GM23338 (cell line): ENCODE measurements at places on chromosomes 3 and 15. TPM values are rescaled to one million over a fixed set of nuclear protein-coding genes. Genes with fewer than 3 reads are reported as not detected.

GRCh38 chr3:126422571-126423091 is 27.9 kb downstream of the CFAP100 start:
- DNase-seq, result no peak
- no peaks in the 10 kb centered on the region for H3K36me3 ChIP-seq
- H3K27me3 ChIP-seq, result no peaks in the 10 kb centered on the region
- H3K27ac ChIP-seq, result no peak overlapping the region

GRCh38 chr3:105967117-105967516 is 98.3 kb upstream of the CBLB start:
- peaks cover 5% of the 10 kb centered on the region; the same call in 1 of the 2 replicates for H3K36me3 ChIP-seq
- H3K27me3 ChIP-seq, result no peaks in the 10 kb centered on the region
- no peaks in the 10 kb centered on the region for H3K4me1 ChIP-seq
- no peak overlapping the region for H3K4me3 ChIP-seq

GRCh38 chr15:33517944-33518343 is 207.2 kb downstream of the RYR3 start:
- H3K27ac ChIP-seq, result no peak overlapping the region
- H3K36me3 ChIP-seq, result no peaks in the 10 kb centered on the region
- H3K4me3 ChIP-seq, result no peak overlapping the region
- H3K4me1 ChIP-seq, result no peaks in the 10 kb centered on the region

Gene PRSS50
- total RNA-seq, result 1.4 and 1.5 TPM in 2 replicates

DNA sequence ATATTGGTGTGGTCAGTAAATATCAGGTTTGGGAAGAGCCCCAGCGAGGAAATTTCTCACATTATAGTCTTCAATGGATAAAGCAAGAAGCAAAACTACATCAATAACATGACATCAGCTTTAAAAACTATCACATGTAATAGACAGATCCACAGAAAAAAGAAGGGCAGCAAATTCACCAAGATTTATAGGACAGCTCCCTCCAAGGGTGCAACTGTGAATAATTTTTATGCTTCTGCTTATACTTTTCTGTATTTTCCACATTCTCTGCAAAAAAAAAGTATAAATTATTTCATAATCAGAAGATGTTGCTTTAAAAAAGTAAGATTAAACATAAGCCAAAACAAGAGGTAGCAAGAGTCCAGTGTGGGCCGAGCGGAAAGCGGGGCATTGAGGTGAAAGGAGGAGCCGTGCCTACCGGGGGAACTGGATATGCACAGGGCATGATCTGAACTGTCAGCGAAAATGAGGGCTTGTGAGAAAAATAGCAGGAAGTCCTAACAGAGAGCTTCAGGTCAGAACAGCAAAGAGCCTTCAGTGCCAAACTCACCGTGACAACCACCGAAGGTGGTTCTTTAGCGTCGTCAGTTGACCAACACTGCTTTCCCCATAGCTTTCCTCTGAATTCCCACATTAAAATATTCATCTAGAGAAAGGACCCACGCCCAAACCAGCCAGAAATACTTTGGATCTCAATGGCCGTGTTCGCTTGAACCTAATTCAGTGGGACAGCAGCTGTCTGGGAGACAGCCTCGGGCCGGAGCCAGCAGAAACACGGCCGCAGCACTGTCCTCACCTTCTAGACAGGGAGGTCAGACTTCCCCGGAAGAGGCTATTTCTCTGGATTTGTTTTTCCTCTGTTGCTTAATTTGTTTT is 59.8 kb downstream of the FAM174B start:
- no peak for DNase-seq
- no peak overlapping the region for H3K27ac ChIP-seq
- no peak overlapping the region for H3K4me3 ChIP-seq

DNA sequence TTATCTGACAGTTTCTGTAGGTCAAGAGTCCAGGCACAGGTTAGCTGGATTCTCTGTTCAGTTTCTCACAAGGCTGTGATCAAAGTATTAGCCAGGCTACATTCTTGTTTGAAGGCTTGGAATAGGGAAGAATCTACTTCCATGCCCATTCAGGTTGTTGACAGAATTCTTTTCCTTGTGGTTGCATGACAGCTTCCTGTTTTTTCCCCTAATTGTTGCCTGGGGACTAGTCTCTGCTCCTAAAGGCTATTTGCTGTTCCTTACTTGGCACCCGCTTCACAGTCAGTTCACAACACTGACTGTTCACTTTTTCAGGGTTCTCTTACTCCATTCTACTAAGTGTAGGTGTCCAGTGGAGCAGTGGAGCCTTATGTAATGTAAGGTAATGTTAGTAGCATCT is 115.4 kb upstream of the GBE1 start:
- no peak overlapping the region for H3K27ac ChIP-seq
- no peaks in the 10 kb centered on the region for H3K27me3 ChIP-seq
- no peaks in the 10 kb centered on the region for H3K4me1 ChIP-seq
- DNase-seq, result no peak
- H3K4me3 ChIP-seq, result no peak overlapping the region

- H3K4me3 ChIP-seq, result no peak overlapping the region
- H3K4me1 ChIP-seq, result peaks cover 6% of the 10 kb centered on the region; the same call in 1 of the 2 replicates
- no peaks in the 10 kb centered on the region for H3K36me3 ChIP-seq
- no peak overlapping the region for H3K27ac ChIP-seq
- H3K27me3 ChIP-seq, result no peaks in the 10 kb centered on the region
- DNase-seq, result no peak
Measured at GRCh38 chr3:18149386-18149785, 275.8 kb downstream of the SATB1 start.

Gene TLR9
- total RNA-seq, result not detected in 2 replicates

DNA sequence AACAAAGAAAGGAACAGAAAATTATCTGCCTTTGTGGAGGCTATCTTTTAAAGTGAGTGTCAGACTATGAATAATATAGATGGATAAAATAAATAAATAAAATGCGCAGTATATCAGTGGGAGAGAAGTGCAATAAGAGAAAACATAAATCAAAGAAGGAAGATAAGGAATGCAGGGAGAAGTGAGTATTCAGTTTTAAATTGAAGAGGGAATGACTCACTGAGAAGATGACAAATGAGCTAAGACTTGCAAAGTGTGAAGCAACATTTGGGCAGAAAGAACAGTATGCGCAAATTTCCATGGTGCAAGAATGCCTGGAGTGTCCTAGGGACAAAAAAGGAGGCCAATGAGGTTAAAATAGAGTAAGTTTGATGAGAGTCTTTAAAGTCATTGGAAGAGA is 1300.1 kb upstream of the ALCAM start:
- H3K4me1 ChIP-seq, result peaks cover 5% of the 10 kb centered on the region; the same call in 1 of the 2 replicates
- no peaks in the 10 kb centered on the region for H3K36me3 ChIP-seq
- H3K27me3 ChIP-seq, result no peaks in the 10 kb centered on the region
- no peak overlapping the region for H3K27ac ChIP-seq
- DNase-seq, result peak; percentile 13

DNA sequence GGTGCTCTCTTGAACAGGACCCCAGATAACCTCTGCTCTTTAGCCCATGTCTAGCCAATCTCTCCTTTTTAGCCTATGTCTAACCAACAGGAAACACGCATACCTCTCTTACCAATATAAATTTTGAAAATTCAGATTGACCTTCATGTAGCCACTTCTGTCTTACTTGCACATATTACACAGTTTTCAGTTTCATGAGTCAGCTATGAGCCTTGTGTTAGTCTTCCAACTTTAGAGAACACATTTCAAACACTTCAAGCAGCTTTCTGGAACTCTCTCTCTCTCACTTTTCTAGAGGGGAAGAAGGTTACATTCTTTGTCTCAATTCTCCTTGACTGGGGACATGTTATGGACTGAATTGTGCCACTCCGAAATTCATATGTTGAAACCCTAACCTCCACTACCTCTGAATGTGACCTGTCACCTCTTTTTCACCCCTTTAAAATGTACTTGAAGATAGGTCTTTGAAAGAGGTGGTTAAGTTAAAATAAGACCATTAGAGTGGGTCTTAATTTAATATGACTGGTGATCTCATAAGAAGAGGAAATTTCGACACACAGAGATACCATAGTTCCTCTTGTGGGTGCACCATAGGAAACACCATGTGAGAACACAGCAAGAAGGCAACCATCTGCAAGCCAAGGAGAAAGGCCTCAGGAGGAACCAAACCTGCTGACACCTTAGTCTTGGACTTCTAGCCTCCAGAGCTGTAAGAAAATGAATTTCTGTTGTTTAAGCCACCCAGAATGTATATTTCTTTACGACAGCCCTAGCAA is 480.3 kb upstream of the ALCAM start:
- H3K4me3 ChIP-seq, result no peak overlapping the region
- no peak overlapping the region for H3K27ac ChIP-seq
- no peaks in the 10 kb centered on the region for H3K36me3 ChIP-seq
- no peaks in the 10 kb centered on the region; the same call in 1 of the 2 replicates for H3K4me1 ChIP-seq

DNA sequence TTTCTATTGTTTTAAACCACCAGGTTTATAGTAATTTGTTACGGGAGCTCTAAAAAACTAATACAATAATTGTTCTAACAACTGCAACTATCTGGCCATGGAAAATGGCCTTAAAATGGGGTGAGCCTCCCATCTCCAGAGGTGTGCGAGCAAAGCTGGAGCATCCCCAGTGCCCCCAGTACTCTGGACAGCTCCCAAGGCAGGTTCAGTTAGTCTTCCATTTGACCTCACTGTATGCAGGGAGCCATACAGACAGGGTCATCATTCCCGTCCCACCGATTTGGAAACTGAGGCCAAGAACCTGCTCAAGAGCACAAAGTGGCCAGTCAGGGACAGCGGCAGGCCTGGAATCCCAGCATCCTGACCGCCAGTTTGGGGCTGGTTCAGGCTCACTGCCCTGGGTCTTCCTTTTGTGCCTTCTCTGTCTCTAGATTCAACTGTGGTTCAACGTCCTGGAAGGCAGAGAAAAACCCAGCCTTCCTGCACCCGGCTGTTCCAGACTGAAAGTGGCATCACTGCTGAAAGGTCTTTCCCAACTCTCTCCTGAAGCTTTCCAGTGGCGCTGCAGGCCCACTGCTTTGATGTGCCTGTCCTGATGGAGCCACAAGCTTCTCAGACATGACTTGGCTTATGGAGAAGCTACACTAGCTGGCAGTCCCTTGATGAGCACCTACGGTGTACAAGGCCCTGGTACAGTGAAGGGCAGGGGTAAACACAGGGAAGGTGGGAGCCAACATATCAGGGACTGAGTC is 76.6 kb upstream of the LINGO1 start:
- no peaks in the 10 kb centered on the region for H3K36me3 ChIP-seq
- no peak overlapping the region for H3K27ac ChIP-seq
- H3K27me3 ChIP-seq, result no peaks in the 10 kb centered on the region
- no peak for DNase-seq

GRCh38 chr3:147832611-147833010 is 423.4 kb downstream of the ZIC1 start:
- no peaks in the 10 kb centered on the region for H3K36me3 ChIP-seq
- H3K27me3 ChIP-seq, result no peaks in the 10 kb centered on the region
- H3K4me3 ChIP-seq, result no peak overlapping the region
- no peak for DNase-seq
- no peak overlapping the region for H3K27ac ChIP-seq

DNA sequence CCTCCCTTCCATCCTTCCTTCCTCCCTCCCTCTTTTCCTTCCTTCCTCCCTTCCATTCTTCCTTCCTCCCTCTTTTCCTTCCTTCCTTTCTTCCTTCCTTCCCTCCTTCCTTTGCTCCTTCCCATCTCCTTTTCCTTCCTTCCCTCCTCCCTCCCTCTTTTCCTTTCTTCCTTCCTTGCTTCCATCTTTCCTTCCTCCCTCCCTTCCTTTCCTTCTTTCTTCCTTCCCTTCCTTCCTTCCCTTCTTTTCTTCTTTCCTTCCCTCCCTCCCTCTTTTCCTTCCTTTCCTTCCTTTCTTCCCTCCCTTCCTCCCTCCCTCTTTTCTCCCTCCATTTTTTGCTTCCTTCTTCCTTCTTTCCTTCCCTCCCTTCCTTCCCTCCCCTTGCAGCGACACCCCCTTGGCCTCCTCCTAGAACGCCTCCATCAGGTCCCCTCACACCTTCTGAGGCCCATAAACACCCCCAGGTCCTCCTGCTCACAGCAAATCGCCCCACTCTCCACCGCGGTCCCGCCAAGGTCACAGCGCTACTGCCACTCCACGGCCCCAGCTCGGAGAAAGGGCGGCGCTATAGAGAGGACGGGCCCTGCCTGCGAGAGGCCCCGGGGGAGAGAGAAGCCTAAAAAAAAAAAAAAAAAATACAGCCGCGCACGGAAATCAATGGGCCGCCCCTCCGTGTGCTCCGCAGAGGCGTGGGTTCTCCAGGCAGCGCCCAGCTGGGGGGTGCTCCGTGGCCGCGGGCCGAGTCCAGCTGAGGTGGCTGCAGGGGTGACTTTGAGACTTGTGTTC is 328.2 kb downstream of the OCA2 start:
- no peak for DNase-seq
- no peak overlapping the region for H3K27ac ChIP-seq
- H3K27me3 ChIP-seq, result no peaks in the 10 kb centered on the region
- no peak overlapping the region for H3K4me3 ChIP-seq
- peaks cover 10% of the 10 kb centered on the region for H3K4me1 ChIP-seq

Gene UROC1
- total RNA-seq, result not detected in 2 replicates

Gene TRIM71
- total RNA-seq, result 318 and 346 TPM in 2 replicates

Gene TBC1D2B
- 17.0 and 17.8 TPM in 2 replicates for total RNA-seq

- no peak overlapping the region for H3K27ac ChIP-seq
- no peaks in the 10 kb centered on the region for H3K36me3 ChIP-seq
- no peak overlapping the region for H3K4me3 ChIP-seq
Measured at GRCh38 chr15:29832709-29833108, 10.4 kb upstream of the TJP1 start.
